Skeletal muscle cell (primary cell): ENCODE measurements at places on chromosomes 1 and 21.

DNA sequence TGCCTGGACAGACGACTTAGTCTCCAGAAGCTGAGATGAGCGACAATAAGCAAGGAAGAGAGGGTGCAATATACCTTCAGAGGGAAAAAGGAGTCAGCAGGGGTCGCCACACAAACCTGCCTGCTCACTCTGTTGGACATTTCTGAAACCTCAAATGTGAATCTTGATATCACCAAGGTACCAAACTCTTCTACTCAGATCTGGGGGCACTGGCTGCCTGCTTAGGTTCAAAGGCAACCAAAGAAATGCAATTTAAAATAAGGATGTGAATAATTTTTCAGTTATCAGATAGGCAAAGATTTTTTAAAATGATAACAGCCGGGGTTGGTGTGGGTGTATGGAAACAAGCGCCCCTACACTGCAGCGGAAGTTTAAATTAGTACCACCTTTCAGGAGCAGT, 164.2 kb downstream of the HIVEP3 start:
- DNase-seq, result no peak

DNA sequence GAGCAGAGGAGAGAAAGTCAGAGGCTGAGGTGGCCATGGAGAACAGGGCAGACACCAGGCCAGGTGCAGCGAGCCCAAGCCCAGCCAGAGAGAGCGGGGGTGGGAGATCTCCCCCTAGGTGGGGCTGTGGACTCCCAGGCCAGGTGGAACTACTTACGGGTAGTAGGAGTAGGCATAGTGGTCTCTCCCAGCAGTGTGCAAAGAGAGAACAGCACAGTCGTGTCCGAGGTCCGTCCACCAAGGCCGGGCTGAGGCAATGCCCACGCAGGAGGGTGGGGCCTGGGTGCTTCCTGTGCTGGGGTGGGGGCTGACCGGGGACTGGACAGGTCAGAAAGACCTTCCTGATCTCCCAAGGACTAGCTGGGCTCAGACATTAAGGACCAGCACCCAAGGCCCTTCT, 263.7 kb downstream of the PTPRU start:
- no peak for DNase-seq

DNA sequence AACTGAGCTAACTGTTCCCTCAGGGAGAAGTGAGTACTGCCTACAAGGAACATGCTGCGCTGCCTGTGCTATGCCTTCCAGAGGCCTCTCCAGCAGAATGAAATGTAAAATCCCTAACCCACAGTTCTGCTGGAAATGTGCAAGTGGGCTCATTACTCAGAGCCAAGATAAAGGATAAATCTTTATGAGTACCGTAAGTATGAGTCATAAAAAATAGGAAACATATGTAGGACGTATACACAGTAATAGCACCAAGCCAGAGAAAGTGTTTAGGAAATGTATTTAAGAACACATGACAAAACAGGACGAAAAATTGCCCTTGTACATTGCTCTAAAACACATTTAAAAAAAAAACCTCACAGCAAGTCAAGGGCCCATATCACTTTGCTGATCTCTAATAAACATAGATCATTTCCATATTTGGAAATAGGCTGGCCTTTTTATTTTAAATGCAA, 104.6 kb downstream of the TGFBR3 start:
- peak; percentile 93 for DNase-seq

GRCh38 chr1:118160806-118161205, 24.2 kb downstream of the SPAG17 start:
- peak; percentile 56 for DNase-seq

GRCh38 chr1:200636681-200637080, 16.1 kb upstream of the KIF14 start:
- no peak for DNase-seq

- no peak for DNase-seq
Observed at GRCh38 chr1:175188936-175189335, 3.6 kb downstream of the KIAA0040 start.

GRCh38 chr1:153394391-153394790, 3.5 kb upstream of the S100A8 start:
- DNase-seq, result no peak

DNA sequence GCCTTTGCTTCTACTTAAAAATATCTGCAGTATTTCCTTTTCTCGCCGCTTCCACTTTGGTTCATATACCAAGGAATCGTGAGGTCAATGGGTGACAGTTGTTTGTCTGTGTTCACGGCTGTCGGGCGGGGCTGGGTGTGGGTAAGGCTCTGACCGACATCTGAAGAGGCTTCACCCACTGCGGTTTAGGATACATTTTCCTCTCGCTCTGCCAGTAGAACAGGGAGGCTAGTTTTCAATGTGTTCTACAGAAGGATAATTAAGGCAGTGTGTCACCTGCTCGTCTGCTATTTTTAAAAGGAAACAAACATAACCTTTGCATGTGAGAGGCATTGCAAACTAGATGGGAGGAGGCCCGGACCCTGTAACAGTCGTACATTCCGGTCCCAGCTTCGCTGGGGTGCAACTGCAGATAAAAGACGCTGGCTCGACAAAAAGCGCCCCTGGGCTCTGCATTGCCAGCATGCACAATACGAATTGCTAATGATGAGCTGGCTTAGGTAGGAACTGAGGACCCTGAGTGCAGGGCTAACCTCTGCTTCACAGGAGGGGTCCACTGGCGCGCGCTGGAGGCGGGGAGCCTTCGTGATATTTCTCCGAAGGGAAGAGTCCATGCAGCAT, 8.5 kb upstream of the ERG start:
- DNase-seq, result no peak

DNA sequence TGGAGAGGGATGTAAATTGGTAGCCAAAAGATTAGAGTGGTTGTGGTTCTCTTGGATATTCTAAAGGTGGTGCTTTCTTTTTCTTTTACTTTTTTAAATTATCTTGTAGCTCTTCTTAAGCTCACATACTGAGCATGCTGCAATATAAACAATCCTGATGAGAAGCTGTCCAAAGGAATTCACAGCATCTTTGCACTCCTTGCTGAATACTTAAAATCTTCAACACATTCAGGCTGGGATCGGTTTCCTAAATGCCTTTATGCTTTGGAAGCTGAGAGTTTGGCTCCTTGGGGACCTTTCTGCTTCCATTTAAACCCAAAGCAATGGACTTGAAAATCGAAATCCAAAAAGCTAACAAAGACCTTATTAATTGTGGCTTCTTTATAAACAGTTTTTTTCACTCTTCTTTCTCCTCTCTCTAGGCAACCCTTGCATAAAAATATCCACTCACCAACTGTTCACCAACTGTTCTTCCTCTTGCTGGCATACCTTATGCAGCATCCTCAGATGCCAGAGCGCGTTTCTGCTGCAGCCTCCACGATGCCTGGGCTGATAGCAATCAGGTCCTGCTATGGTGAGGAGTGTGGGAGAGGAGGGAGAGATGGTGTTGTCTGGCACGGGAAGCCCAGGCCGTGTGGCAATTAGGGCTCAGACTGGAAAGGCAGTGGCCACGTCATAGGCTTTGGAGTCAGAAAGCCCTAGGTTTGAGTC, 535.8 kb upstream of the DAB1 start:
- no peak for DNase-seq

GRCh38 chr1:221670081-221670480, 71.8 kb downstream of the DUSP10 start:
- DNase-seq, result no peak

DNA sequence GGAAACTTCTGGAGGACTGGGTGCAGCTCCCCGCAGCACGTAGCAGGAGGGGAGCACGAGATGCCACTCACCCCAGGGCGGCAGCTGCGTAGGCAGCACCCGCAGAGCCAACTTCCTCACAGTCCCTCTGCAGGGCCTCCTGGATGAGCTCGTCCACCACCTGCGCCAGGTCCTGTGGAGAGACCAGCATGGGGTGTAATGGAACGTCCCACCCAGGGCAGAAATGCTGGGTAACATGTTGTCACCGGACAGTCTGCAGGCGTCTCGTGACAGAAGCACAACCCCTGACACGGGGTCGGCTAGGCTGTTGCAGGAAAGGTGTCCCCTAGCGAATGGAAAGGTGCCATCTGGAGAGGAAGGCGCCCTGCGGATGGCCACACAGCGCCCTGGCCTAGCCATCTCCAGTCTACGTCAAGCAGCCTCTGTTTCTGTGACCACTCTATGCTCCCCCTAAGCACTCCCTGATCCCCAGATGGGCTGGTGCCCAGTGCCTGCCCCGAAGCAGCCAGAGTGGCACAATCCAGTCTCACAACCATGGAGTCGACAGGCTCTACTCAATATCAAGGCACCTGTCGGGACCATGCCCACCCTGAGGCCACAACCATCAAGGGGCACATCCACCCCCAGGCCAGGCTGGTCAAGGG, 21.2 kb downstream of the MCM3AP start:
- DNase-seq, result no peak

DNA sequence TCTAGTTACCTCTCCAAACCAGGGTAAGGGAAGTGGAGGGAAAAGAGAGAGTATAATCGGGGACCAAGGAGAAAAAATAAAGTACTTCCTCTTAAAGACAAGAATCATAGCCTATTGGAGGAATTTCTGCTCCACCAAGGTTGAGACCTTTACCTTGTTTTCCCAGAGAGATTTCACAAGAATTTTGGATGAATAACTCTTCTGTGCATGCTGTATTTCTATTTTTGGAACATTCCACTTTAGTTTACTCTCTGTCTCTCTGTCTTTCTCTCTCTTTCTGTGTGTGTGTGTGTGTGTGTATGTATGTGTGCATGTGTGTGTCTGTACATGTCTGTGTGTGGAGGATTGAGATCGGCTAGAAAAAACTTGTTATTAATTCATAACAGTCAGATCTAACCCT, 318.4 kb upstream of the RGS18 start:
- peak; percentile 63 for DNase-seq

DNA sequence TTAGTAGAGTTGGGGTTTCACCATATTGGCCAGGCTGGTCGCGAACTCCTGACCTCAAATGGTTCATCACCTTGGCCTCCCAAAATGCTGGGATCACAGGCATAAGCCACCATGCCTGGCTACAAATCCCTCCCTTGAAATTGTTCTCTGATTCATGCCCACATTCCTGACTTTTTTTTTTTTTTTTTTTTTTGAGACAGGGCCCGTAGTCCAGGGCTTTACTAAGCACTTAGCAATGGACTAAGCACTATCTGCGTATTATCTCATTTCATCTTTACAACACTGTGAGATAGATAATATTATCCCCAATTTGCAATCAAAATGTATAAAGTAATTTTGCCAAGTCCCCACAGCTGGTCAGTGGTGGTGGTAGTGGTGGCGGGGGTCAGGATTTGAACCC, 58.9 kb downstream of the VWA5B1 start:
- DNase-seq, result no peak

DNA sequence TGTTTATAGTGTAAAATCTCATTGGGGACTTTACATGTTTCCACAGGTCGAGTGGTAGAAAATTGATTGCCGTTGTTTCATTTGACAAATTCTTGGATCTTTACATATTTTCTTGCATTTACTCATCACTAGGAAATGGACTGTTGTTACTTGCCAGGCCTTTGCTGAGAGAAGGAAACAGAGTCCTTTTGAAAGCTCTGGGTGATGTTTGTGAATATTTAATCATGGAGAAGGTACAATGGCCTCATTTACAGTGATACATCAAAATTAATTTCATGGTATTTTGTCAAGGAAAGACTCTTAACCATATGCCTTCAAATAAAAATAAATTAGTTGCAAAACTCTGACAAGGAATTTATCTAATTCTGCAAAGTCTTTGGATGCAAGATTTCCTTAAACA, 198.0 kb downstream of the GRIK1 start:
- DNase-seq, result no peak

GRCh38 chr1:35808450-35809113, 766 bp downstream of the AGO4 start:
- DNase-seq, result no peak

DNA sequence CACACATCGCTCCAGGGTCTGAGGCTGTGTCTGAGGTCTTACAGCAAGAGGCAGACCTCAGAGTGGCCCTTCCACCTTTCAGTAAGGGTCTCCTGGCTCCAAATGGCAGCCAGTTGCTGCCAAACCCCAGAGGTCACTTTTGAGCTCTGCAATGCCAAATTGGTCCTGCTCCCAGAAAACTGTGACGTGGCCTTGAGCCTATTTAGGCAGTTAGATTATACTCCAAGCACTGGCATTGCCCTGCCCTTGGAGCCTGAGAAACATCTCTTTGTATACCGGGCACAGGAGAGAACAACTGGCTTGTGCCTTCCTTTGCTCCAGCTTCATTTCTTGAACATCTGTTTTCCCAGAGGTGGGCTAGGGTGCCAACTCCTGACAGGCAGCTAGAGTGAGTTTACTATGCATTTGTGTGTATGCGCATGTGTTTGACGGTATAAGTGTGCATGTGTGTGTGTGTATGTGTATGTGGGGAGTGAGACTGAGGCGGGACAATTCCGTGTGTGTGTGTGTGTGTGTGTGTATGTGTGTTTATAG, 134.5 kb downstream of the IER5 start:
- no peak for DNase-seq

DNA sequence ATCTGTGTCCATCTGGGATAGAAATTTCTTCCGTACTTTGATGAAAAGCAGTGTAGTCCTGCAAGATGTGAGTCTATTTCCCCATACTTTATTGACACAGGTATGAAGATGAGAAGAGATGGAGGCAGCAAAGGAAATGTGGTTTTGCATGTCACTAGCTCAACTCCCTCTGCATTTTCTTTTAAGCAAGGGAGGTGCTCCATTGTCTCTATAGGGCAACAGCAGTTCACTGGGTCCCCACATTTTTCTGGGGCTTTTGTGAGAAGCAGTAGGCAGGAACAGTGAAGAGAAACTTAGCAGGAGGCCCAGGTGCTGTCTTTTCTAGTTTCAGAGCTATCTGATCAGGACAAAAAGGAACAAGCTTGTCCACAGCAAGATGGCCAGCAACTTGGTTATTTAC, 37.1 kb downstream of the C21orf91 start:
- no peak for DNase-seq

- no peak for DNase-seq
Observed at GRCh38 chr1:174743654-174744561, 255.8 kb upstream of the CACYBP start.

GRCh38 chr1:83060651-83061390, 938.1 kb downstream of the TTLL7 start:
- DNase-seq, result no peak

GRCh38 chr1:201678264-201679101, 139.6 kb downstream of the NAV1 start:
- DNase-seq, result no peak

DNA sequence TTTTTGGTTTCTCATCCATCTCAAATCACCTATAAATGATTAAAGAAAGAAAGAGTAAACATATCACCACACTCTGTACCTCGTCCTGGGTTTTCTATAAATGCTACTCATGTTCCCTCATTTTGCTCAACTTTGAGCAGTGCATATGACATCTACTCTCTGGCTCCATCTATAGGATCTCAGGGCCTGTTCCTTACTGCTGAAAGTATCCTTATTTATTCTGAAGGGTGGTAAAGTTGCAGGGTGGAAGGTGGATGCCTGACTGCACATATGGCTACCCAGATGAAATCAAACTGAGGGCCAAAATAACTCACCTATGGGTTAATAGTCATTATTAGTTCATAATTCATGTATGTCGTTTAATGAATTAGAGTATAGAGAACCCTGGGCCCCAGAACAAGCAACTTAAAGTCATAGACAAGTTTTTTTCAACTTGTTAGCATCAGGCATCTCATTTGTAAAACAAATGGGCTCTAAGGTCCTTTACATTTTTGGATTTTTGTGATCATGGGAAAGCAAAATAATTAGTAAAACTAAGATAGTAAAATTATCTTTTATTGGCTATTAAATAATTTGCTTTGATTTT, 46.5 kb downstream of the NCF2 start:
- DNase-seq, result peak; percentile 37

- DNase-seq, result no peak
Observed at GRCh38 chr1:229221106-229222019, 49.5 kb upstream of the RAB4A start.

GRCh38 chr1:154703170-154703569, 95.2 kb upstream of the ADAR start:
- no peak for DNase-seq
